Effector memory CD4-positive, alpha-beta T cell (primary cell): ENCODE measurements at places on chromosomes 3 and 15.

GRCh38 chr3:18735005-18735404 is 309.9 kb upstream of the SATB1 start:
- no peak for DNase-seq

DNA sequence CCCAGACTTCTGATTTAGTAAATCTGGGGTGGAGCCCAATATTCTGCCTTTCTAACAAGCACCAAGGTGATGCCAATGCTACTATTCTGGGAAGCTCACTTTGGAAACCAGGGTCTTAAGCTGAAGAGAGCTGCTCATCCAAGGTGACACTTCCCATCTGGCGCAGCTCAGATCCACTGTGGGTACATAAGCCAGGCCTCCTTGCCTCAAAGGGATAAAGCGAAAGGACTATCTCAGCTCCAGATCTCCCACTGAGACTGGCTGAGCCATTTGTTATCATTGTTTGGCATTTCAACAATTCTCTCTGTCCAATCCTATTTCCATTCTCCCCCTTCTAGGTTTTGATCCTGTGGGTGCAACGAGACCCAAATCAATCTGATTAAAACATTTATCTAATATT is 323.8 kb downstream of the GBE1 start:
- no peak for DNase-seq

DNA sequence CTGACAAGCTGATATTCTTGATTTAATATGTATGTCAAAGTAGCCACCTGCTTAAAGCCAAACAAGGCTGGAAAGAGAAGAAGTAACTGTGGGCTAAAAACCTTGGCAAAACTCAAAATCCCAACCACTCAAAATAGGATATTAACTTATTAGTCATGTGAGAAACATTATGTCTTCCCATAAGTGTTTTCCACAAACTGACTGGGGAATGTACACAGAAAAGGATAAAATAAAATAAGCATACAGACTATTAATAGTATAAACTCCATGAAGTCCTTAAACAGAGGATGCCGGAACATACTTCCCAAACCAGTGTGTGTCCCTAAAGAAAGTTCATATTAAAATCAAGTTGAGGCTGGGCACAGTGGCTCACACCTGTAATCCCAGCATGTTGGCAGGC is 263.7 kb upstream of the THBS1 start:
- no peak for DNase-seq

DNA sequence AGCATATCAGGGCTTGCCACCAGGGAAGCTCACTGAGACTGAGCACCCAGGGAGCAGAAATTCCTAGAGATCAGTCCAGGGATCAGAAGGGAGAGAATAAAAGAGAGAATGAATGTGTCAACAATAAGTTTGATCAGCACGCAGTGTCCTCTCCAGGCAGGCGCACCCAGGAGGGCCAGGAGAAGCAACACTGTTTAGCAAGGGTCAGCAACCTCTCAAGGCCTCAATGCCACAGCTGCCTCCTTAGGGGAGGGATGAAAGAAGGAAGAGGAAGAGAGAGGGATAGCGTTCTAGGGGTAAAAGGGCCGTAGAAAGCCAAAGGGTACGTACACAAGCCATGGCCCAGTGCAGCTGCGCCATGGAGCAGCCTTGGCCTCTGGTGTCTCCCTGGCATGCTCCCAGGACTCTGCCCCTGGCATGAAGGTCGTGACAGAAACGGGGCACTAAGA is 399.8 kb downstream of the SHQ1 start:
- DNase-seq = no peak

GRCh38 chr3:53624061-53624857 is 129.8 kb downstream of the CACNA1D start:
- no peak for DNase-seq

- no peak for DNase-seq
Measured at GRCh38 chr3:40623567-40623966, 98.8 kb downstream of the ZNF621 start.
